ENCODE measurements at places on chromosomes 4 and X. TPM values are rescaled to one million over a fixed set of nuclear protein-coding genes. Genes with fewer than 3 reads are reported as not detected.
A peak's percentile ranks its signal among the peaks of the same experiment; 100 is the strongest.

The IRAK1 gene
- 97.8 TPM for total RNA-seq

The PCDH18 gene
- total RNA-seq: 2.8 TPM

The BBS12 gene
- 1.00 TPM for total RNA-seq

The YY2 gene
- total RNA-seq: 0.56 TPM

The RHOXF1 gene
- total RNA-seq: not detected

DNA sequence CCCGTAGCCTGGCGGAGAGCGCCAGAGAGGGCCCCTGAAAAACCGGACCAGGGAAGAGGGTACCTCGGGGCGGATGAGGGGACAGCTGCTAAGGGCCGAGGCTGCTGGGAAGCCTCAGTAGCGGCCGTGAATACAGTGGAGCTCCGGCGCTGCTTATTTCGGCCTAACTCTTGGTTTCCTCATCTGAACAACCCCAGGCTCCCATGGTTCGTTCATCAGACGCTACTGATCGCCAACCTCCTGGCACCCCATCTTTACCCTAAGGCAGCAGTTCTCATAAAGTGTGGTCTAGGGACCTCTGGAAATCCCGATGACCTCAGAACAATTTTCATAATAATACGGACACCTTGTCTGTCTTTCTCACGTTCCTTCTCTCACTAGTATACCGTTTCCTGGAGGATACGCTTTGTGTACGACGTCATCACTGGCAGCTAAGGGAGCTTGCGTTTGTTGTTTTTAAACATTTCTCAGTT lies 645 bp upstream of the RAB28 start:
- peak; percentile 11 for ATAC-seq

- ATAC-seq: peak; percentile 35
Measured at GRCh38 chr4:6771229-6771671, 11.3 kb upstream of the KIAA0232 start.

DNA sequence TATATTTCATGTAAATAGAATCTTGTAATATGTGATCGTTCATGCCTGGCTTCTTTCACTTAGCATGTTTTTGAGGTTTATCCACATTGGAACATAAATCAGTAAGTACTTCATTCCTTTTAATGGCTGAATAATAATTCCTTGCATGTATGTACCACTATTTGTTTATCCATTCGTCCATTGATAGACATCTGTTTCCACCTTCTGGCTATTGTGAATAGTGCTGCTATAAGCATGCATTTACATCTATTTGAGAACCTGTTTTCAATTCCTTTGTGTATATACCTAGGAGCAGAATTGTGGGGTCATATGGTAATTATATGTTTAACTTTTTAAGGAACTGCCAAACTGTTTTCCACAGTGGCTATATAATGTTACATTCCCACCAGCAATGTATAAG lies 356.7 kb upstream of the DIPK2B start:
- ATAC-seq: no peak

DNA sequence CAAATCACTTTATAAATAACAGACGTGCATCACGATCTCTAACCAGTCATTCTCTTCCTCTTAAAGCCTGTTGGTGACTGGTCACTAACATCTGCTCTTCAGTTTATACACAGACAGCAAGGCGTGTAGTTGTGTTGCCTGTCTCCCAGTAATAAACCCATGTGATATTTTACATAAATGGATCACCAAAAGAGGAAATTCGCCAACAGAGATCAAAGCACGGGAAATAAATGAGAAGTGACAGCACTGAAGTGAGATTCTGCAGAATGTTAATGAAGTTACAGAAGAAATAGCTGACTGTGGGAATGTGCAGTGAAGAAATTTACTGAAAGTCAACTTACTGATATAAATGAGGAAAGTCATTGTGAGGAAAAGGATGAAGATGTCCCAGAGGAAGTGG lies 47.0 kb downstream of the AFF1 start:
- no peak for ATAC-seq

GRCh38 chr4:105057370-105058105 lies 89.1 kb upstream of the TET2 start:
- ATAC-seq: no peak

DNA sequence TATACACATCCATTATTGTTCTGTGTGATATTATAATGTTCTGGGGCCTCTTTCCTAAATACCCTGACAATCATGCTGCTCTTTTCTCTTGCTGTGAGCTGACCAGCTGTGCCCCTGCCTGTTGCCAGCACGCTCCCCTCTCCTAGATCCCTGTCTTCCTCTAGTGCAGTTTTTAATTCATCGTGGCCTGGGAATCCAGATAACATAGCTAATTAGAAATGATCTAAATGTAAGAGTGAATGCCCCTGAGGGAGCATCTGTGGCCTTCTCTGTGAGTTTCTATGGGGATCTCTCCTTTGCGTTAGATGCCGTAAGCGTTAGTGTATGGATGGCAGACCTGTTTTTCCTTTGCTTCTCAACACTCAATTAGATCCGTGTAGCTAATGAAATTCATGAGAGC lies 434.3 kb downstream of the SPRY1 start:
- ATAC-seq: no peak

- no peak for ATAC-seq
Measured at GRCh38 chr4:169236078-169236477, 34.7 kb downstream of the SH3RF1 start.

GRCh38 chr4:159902648-159903047 lies 799.8 kb downstream of the RAPGEF2 start:
- ATAC-seq: no peak

GRCh38 chrX:19535476-19535875 lies 20.2 kb upstream of the MAP3K15 start:
- ATAC-seq: no peak

DNA sequence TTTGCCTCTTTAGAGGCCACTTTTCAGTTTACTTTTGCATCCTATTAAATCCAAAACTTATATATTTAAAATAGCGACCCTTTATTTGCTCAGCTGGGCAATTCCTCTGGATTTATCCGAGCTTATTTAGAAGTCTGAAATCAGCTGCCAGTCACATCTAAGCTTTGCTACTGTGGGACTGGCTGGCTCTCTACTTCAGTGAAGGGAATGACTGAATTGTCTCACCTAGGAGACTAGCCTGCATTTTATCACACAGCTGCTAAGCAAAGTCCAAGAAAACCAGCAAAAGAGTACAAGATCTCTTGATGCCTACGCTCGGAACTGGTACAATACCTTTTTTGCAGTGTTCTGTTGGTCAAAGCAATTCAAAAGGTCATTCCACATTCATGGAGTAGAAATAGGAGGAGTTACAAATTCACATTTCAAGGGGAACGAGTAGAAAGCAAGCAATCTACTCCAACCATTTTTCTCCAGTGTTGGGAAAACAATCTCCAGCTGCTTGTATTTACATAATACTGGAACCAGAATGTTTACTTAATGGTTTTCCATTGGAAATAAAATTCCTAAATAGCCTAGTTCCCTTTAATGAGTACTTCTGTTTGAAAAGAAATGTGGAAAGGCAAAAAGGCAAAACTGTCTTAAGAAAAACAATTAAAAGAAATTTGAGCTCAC lies 160.2 kb downstream of the MAGEB5 start:
- ATAC-seq: no peak

DNA sequence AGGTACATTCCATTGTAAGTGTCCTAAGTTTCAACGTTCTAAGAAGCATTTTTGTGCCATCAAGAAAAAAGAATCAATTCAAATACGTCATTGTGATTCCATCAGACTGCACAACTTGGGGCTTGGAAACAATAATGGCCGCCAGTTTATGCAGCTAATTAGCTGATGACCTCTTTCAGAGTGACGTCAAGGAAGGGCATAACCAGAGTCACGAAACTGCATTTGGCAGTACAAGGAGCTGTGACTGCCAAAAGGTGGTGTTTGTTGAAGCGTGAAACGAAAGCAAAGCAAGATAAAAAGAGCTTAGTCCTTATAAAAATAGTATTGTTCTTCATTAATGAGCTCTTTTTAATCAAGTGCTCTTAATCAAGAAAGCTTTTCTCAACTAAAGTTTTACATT lies 81.1 kb upstream of the SH3RF1 start:
- peak; percentile 62 for ATAC-seq

Measured in esophagus mucosa (tissue), 1 donor.